ENCODE measurements at places on chromosomes 1 and 21.

GRCh38 chr1:187408212-187409004, 579.7 kb downstream of the PLA2G4A start:
- DNase-seq = no peak

GRCh38 chr1:7688659-7689058, 82.4 kb upstream of the VAMP3 start:
- no peak for DNase-seq

DNA sequence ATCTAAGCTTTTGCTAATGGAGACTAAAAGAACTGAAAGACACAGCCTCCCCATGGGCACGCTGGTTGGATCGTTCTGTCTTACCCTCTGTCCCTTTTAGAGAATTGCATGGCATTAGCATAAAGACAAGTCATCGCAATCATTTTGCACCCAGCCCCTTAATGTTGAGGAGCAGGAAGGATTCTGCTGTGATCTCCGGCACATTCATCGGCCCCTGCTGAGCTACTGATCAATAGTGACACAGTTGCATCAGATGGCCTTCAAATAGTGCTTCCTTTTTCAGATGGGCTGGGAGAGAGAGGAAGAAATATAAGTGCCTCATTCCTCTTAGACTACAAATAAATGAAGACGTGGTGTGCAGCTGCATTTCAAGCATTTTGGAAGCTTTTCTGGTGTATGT, 75.4 kb downstream of the NOS1AP start:
- no peak for DNase-seq

- no peak for DNase-seq
Observed at GRCh38 chr1:247857985-247858619, 1.1 kb downstream of the TRIM58 start.

GRCh38 chr1:39704757-39705156, 13.5 kb upstream of the HPCAL4 start:
- no peak for DNase-seq

GRCh38 chr1:64484651-64485050, 14.7 kb downstream of the CACHD1 start:
- DNase-seq = no peak

GRCh38 chr21:46205166-46205565, 20.9 kb upstream of the SPATC1L start:
- DNase-seq = no peak

DNA sequence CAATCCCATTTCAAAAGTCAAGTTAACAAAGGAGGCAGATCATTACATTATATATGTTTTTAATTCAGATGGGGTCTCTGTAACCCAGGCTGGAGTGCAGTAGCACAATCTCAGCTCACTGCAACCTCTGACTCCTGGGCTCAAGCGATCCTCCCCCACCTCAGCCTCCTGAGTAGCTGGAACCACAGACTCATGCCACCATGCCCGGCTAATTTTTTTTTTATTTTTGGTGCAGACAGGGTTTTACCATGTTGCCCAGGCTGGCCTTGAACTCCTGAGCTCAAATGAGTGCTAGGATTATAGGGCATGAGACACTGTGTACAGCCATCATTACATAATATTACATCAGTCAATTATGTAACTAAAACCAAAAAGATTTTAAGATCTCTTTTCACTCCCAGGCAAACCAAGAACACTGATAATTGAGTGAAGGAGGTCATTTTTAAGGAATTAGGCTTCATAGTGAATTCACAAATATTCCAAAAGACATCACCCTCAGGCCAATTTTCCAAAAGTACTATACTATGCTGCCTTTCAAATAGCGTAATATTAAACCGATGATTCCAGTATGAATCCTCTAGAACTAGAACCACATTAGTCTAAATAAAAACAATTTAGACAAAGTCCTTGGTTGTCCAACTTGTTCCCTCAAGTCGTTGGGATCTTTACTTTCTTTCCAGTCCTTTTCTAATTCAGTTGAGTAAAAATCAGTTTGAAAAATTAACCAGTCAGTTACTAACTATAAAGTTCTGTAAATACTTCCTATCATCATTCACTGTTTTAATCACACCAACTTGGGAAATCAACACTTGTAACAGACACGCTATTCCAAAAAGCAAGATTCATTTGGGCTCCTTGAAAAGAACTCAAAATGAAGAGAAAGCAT, 16.1 kb downstream of the TOMM20 start:
- no peak for DNase-seq

GRCh38 chr1:157542676-157543075, 9.6 kb downstream of the FCRL5 start:
- DNase-seq = no peak

DNA sequence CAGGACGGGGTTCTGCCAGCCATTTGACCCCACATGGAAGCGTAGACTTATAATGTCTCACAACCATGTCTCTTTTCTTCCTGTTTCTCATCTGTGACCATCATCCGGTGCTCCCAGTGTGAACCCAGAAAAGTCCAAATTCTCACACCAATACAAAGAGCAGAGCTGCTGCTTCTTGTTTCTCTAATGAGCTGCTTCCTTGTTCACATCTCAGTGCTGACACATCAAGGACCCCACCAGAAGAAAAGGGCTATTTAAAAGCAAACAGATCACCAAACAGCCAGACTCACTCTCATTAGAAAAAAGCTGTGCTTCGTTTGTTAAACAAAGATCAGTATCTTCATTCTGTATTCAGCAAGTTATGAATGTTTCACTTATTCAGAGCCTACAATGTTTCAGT, 835 bp upstream of the LCE1D start:
- DNase-seq = no peak

GRCh38 chr1:14765773-14766172, 167.3 kb downstream of the KAZN start:
- no peak for DNase-seq

DNA sequence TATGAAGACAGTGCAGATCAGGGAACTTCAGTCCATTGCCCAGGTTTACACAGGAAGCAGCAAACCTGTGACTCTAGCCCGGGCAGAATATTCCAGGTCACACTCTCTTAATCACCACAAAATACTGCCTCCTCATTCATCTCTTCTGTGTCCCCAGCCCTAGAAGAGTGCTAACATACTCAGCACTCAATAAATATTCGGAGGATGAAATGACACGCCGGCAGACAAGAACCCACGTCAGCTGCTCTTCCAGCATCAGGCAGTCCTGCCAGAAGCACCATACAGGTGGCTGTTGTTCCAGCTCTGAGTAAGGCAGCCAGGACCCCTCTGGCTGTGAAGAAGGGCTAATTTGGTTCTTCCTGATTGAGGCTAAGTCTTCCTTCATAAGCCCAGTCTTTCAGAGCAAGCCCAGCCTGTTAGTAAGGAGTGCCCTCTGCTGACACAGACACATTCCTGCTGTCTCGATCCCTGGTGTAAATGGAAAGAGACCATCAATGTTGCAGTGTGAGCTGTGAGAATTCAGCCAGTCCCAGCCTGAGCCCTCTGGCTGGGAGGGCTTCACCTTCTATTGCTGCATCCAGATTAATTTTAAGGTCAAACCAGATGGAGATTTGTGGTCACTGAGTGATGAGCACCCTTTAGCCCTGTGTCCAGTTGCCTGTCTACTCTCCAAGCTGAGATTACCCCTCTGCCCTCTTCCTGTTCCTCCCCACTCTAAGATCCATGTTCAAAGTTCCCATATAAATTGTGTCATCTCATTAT, 45.0 kb upstream of the KIRREL1 start:
- no peak for DNase-seq

GRCh38 chr21:31254131-31254530, 89.9 kb downstream of the TIAM1 start:
- no peak for DNase-seq

DNA sequence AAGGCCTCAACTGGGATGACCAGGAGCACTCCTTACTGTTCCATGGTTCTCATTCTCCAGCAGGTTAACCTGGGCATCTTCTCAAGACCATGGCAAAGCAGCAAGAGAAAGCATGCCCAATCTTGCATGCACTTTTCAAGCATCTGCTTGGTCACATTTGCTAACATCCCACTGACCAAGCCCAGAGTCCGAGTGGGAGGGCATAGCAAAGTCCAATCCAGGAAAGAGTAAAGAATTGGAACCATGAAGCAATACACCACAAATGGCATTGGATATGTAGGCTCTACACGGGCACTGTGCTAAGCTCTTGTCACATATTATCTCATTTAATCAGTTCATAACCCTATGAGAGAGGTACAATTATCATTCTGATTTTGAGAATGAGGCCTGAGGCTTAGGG, 73.6 kb downstream of the PAPPA2 start:
- DNase-seq = no peak

- no peak for DNase-seq
Observed at GRCh38 chr1:10380594-10381275, 18.1 kb upstream of the PGD start.

DNA sequence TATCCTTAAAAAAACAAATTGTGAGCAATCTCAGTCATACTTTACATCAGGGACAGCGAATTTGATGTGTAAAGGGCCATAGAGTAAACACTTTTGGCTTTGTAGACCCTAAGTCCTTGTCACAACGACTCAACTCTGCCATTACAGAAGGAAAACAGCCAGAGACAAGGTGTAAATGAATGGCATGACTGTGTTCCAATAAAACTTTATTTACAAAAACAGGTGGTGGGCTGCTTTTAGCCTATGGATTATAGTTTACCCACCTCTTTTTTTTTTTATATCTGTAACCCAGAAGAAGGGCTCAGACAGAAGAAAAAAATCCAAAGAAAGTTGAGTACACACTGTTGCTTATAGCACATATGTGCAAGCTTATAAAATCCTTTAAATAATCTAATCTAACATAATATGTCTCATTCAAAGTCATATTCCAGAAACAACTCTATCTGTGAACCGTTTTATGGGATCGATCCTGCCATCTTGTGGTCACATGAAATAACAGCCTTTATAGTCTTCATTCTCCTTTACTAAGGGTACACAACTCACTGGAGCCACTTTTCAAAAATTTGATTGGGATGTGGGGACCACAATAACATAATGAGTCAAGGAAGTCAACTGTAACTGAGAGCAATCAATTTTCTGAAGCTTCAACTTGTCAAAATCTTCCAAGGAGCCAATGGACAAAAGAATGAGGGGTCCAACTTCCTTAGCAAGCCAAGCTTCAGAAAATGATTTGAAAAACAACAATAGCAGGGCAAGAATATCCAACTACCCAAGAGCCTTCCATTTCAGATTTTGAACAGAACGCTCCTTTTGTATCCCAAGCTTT, 142.2 kb upstream of the KRTAP19-8 start:
- DNase-seq = no peak

GRCh38 chr1:110084227-110085078, 14.0 kb upstream of the ALX3 start:
- no peak for DNase-seq

DNA sequence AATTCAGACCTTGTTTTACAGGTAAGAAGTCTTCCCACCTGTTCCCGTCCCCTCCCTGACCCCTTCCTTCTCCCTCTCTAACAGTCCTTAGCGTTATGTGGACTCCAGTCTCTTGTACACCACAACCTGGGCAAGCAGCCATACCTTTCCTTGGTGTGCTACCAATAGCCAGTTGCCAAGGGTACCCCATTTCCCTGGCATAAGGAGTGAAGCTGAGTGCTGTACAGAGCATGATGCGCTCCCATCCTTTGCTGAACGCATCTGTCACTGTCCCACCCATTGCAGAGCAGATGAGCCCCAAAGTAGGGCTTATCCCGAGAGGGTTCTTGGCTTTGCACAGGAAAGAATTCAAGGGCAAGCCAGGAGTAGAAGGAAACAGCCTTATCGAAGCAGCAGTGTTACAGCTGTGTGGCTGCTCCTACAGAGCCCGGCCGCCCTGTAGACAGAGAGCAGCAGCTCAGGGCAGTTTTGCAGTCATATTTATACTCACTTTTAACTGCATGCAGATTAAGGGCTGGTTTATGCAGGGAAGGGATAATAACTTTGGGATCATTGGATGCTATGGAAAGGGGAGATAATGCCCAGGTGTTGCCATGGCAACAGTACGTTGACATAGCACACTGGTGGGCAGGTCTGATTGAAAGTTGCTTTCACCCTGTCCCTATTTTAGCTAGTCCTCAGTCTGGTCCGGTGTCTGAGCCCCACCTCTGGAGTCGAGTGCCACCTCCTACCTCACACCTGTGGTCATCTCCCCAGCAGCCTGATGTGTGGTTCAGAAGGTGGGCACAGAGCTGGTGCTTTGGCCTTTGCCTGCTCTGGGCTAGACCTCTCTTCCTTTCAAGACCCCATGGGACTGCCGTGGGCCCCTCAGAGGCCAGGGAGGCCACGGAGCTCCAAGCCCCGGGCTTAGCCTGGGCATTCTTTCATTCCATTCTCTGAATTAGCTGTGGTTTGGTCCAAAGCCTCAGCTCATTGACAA, 5.1 kb downstream of the FHAD1 start:
- DNase-seq = no peak

GRCh38 chr1:234731569-234732085, 121.6 kb upstream of the IRF2BP2 start:
- no peak for DNase-seq

DNA sequence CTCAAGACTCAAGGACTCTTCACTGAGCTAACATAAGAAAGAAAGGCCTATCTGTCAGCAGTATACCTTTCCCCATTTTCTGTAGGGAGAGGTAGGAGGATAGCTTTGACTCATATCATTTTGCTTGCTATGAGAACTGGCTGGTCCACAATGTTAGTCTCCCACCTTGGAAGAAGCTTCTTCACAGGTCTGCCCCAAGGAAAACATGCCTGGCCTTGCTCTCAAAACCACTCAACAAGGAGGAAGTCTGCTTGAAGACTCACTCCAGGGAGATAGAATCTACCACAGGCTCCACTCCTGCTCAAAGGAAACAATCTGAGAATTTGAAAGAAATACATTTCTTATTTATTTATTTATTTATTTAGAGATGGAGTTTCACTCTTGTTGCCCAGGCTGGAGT, 29.5 kb upstream of the LAMC1 start:
- DNase-seq = no peak

DNA sequence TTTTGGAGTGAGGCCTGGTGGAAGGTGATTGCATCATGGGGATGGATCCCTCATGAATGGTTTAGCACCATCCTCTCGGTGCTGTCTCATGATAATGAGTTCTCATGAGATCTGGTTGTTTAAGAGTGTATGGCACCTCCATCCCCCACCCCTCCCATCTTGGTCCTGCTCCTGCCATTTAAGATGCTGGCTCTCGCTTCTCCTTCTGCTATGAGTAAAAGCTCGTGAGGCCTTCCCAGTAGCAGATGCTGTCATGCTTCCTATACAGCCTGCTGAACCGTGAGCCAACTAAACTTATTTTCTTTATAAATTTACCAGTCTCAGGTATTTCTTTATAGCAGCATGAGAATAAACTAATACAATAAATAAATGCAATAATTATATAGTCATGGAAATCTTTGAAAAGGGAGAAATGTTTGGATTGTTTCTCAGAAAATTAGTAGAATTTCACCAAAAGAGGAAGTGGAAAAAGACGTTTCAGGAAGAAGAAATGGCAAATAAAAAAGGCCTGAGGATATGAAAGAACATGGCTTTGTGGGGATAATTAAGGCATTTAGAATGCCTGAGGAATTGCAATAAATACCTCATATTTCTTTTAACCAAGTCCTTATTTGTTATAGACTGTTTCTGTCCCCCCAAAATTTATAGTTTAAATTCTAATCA, 451.2 kb upstream of the ADGRL4 start:
- no peak for DNase-seq

- DNase-seq = no peak
Observed at GRCh38 chr1:89068291-89068690, 3.3 kb upstream of the GBP1 start.

GRCh38 chr1:91684481-91685196, 184.0 kb downstream of the CDC7 start:
- DNase-seq = no peak
